Stimulated activated effector memory CD8-positive, alpha-beta T cell treated with anti-CD3 and anti-CD28 coated beads, Interleukin-12 subunit alpha, Interleukin-12 subunit beta, amount 100 ng/mL, for 72 hours (primary cell): ENCODE measurements at places on chromosomes 16 and 17.

DNA sequence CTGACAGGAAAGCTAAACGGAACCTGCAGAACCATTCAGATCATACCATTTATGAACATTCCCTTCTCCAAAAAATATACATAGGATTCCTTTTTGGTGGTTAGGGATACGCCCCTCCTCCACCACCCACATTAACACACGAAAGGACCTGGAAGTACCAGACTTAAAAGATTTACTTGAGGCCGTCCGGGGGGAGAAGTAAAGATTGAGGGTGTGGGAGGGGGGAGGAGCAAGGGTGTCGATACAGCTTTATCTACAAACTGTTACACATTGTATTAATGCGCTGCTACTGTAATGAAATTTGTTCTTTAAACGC lies 537 bp downstream of the PALB2 start:
- DNase-seq = no peak

DNA sequence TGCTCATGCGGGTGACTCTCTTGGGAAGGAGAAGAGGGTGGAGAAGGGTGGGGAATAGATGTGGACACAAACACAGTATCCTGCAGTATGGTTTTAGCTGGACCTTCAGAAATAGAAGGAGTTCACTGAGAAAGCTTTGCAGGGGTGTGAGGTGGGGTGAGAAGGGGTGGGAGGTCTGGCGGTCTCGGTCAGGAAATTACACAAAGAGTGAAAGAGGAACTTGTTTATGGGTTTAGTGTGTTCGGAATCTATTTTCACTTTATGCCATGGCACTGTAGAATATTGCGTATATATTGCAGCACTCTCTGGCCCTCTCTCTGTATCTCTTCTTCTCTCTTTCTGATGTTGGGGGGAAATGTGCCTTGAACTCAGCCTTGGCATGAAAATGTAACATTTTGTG lies 148.2 kb upstream of the GOT2 start:
- no peak for DNase-seq

DNA sequence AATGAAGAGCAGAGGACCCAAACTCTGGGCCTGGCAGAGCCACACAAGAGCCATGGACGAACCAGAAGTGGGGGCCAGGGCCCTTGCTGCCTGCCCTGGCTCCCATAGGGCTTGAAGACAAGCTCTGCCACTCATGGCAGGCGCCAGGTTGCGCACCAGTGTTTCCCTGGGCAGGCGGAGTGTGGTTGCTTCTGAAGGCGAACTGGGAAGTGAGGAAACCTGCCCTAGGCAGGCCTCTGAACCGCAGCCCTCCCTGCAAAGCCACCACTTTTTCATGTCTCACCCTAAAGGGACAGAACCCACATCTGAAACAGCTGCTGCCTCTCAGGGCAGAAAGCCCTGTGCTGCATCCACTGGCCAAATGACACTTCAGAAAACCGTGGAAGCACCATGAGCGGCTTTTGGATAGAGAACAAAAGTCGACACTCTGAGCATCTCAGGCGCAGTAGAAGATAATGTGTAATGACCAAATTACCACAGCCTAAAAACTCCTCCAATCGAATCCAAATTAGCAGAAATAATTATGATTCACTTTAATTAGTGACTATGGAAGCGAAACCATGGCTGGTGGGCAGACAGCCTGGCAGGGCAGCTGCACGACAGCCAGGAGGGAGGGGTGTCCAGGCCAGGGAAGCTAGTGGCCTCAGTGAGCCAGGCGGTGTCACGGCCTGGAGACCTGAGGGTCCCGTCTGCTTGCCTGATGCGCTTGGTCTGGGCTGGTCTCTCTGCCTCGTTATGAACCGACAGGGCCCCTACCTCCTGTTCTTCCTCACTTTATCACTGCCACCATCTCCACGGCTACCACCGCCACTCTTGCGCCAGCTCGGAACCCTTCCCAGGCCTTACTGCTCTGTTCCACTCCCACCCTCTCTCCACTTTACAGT lies 59.1 kb downstream of the PRMT7 start:
- no peak for DNase-seq

DNA sequence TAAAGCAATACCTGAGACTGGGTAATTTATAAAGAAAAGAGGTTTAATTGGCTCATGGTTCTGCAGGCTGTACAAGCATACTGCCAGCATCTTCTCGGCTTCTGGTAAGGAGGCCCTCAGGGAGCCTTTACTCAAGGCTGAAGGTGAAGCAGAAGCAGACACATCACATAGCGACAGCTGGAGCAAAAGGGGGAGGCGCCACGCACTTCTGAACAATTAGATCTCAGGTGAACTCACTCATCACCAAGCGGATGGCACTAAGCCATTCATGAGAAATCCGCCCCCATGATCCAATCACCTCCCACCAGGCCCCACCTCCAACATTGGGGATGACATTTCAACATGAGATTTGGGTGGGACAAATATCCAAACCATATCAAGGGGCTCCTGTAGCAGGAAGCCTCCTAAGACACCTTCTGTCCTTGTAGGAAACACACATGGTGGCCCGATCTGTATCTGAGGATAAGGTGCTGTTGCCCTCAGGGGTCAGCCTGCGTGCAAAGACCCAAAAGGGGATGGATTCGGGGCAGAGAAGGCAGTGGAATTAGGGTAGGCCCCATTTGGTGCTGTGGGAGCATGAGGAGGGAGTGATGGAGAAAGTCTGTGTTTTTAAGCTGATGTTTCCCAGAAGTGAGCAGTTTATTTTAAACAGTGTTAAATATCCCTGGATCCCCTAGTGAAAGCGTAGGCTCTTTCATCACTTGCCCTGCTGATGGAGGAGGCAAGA lies 23.0 kb downstream of the IL21R start:
- DNase-seq = no peak

- no peak for DNase-seq
These were observed 128.4 kb upstream of the TNRC6C start for GRCh38 chr17:77829843-77830799.

DNA sequence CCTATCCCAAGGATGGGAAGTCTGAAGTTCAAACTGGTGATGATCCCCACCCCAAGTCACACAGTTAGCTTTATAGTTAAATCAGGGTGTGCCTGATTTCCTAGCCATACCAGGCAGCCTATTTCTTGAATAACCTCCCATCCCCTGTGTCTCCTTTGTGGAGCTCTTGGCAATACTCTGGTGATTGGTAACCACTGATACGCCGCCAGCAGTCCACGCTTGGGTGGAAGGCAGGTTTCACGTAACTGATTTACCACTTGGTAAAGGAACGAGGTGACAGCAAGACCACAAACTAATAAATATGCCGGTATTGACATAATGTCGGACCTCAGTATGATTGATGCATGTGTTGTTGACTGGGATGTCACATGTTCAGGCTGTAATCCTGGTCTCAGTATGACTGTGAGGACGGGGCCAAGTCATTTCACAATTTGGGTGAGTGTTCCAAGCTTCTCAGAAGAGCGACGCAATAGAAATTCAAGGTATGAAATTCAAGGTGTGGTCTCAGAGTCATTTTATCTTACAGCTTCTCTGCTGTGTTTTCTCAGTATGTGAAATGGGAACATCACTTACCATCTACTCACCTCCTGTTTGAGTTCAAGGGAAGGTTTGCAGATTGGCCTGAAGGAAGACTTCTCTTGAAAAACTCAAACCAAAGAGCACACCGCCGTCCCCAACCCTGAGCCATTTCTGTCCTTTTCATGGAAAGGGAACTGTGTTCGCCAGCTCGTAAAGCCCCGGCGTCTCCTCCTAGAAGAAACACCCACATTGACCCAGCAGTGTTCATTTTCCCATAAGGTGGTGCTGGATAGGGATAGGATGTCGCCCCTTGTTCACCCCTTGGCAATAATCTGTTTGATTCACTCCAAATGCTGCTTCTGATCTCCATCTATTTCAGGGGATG lies 678.9 kb downstream of the WWOX start:
- DNase-seq = peak; percentile 86
